ENCODE measurements at places on chromosomes 7 and 10.
A peak's percentile ranks its signal among the peaks of the same experiment; 100 is the strongest.

DNA sequence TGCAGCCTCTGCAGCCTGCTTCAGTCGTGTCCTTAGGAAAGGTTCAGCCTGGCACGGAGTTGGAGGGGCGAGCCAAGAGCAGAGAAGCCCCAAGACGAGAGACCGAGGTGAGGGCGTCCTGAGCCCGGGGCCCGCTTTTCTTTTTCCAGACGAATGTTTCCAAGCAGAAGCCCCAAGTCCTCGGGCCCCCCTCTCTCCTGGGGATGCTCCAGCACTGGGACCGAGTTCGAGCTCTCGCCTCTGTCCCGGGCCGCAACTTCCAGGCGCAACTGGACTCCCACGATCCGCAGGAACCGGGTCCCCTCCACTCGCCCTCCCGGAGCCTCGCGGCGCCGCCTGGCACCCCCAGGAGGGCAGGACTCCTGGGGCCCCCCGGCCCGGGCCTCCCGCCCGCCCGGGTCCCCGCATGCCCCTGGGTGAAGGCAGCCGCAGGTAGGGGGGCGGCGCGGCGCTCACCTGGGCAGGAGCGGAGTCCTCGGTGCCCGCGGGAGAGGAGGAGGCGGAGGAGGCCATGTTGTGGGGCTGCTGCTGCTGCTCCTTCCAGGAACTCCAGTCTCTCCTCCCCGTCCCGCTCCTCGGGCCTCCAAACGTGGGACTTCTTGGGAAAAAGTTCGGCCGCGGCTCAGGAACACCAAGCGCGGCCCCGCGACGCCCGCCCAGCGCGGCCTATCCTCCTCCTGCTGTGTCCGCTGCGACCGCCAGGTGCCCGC, 45.3 kb upstream of the CDK1 start:
- DNase-seq: peak; percentile 42

GRCh38 chr10:78657163-78657861, 411.5 kb upstream of the ZMIZ1 start:
- peak; percentile 64 for DNase-seq

- DNase-seq: no peak
Measured at GRCh38 chr10:104342941-104343411, 4.7 kb upstream of the ITPRIP start.

GRCh38 chr10:99912041-99912440, 97.7 kb downstream of the DNMBP start:
- no peak for DNase-seq

DNA sequence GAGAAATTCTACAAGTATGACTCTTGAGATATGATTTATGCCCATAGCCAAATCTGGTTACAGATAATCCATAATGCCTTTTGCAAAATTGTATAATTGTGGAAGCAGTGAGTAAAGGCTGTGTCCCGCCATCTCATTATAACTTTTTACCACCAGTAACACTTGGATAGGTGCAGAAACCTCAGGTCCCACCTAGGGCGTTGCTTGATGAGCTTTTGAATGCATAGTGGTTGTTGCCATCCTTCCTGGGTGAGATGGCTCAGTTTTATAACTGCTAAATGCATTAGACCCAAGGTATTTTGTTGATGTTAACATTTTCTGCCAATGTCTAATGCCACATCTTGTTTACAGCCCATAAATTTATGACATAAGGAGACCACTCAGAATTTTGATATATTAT, 42.9 kb downstream of the CFAP58 start:
- DNase-seq: no peak

DNA sequence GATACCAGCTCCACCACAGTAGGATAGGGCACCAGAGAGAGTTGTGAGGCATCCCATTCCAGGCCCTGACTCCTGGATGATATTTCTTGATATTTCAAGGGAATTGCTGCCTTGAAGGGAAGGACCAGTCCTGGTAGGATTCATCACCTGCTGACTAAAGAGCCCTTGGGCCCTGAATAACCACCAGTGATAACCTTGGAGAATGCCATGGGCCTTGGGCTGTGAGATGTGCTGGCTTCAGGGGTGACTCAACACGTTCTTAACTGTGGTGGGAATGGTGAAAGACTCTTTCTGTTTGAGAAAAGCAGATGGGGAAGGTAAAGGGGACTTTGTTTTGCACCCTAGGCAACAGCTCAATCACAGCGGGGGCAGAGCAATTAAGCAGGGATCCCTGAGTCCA, 21.4 kb upstream of the ASZ1 start:
- DNase-seq: no peak

- DNase-seq: no peak
Measured at GRCh38 chr10:2471811-2472210, 595.5 kb upstream of the PFKP start.

DNA sequence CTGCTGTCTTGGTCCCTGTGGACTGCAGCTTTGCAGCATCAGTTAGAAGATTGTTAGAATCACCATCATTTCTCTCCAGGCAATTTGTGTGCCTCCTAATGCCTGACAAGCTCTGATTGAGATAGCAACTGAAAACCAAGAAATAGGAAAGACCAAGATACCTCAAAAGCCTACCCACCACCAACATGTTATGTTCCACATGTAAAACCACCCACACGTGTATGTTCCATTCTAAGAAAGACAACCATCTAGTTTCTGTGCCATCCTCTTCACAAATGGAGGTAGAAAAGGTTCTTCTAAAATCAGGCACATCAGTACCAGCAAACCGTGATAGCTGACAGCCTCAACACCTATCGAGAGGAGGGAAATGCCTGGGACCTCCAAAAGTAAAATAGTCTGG, 46.9 kb downstream of the TASOR2 start:
- DNase-seq: no peak

DNA sequence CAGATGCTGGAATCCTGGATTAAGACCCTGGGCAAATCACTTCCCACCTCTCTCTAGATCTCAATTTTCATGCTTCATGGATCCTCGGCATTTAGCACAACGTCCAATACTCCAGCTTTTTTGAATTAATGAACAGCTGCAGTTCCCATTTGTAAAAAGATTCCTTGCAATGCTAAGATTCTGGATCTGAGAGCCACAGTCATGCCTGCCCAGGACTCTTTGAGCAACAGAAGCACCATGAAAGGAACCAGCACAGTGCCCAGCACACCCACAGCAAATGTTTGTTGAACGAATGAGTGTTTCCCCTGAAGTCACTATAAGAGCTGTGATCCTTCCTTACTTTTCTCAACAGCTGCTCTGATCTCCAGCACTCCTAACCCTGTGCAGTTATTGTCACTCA, 20.8 kb upstream of the DDIT4 start:
- DNase-seq: no peak

DNA sequence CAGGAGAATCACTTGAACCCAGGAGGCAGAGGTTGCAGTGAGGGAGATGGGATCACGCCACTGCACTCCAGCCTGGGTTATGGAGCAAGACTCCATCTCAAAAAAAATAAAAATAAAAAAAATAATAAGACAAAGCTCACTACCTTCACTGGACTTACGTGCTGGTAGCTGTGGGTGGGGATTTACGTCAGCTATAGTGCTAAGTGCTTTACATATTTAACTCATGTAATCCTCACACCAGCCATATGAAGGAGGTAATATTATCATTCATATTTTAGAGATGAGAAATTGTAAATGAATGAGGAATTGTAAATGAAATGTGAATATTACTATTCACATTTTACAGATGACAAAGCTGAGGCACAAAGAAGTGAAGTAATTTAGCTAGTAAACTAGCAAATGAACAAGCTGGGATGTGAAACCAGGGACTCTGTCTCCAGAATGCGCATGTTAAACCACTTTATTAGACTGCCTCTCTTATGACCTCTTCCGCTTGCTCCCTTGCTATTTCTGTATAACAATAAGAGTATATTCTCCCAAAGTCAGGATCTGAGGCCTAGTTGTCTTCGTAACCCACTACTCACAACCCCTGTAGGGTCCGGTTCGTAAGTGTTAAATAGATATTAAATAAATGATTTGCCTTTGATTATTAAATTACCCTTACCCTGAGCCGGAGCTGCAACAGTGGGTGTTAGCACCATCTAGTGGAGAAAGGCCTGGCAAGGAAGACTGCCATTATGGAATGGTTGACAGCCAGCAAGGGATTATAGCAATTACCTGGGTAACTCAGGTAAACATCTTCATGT, 70.2 kb downstream of the HTR7 start:
- peak; percentile 25 for DNase-seq

DNA sequence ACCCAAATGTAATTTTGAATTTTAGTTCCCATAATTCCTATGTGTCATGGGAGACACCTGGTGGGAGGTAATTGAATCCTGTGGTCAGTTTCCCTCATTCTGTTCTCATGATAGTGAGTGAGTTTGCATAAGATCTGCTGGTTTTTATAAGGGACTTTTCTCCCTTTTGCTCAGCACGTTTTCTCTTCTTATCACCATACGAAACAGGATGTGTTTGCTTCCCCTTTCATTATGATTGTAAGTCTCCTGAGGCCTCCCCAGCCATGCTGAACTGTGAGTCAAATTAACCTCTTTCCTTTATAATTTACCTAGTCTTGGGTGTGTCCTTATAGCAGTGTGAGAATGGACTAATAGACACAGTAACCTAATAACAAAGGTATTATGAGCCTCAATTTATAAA, 36.1 kb upstream of the ZNF736 start:
- no peak for DNase-seq

DNA sequence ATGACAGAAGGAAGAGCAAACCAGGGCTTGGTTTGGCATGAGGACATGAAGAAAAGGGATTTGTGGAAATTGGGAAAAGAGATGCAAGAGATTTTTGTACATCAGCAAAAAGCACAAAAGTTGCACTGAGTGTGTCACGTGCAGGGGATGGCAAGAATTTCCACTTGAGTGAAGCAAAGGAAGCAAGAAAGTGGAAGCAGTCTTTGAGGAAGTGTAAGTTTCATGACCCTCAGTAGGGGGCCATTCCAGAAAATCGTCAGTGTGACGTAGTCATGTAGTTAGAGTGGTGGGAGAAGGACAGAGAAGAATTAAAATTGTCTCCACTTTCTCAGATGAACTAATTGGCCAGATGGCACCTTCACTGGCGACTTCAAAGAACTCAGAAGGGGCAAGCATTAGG, 123.3 kb upstream of the FZD1 start:
- DNase-seq: no peak

DNA sequence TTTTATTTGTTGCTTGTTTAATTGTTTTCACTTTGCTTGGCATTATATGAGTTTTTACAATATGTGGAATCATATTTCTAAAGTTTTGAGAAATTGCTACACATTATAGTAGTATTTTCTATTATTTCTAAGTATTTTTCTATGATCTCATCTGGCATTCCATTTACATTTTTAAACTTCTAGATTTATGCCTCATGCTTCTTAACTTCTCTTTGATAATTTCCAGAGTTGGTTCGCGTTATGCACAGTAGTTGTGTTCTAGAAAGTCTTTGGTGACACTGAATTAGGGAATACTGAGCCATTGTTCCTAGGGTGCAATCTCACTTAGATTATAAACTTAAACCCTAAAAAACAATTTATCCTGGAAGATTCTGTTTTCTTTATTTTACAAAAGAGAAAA, 129.2 kb downstream of the GNAI1 start:
- DNase-seq: no peak

- DNase-seq: no peak
Measured at GRCh38 chr7:92824450-92824849, 11.9 kb downstream of the CDK6 start.

- DNase-seq: no peak
Measured at GRCh38 chr7:71612911-71613310, 481.0 kb downstream of the GALNT17 start.

DNA sequence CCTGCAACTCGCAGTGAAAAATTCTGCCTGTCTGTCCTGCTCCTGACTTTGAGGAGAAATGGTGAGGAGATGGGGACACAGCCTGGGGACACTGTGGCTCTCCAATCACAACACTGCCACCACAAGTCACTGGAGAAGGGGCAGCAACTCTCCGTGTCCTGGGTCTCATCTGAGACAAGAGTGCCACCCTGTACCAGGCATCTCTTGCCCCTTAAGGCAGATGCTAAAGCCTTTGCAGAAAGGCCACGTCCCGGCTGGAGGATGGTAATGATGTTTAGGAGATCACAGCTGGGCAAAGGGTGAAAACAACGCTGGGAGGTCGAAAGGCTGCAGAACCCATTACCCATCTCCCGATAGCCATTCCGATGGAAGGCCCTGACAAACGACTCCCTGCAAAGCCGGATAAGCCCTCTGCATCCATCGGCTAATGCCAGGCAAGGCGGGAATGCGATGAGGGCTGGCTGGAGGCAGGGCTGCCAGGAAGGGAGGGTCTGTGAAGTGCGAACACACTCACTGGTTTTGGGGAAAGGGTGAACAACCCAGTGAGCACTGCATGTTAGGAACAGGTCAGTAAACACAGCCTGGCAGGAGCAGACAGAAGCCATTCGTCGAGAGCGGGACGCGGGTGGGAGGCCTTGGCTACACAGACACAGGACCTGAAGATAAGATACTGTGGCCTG, 190.8 kb downstream of the ADARB2 start:
- no peak for DNase-seq

DNA sequence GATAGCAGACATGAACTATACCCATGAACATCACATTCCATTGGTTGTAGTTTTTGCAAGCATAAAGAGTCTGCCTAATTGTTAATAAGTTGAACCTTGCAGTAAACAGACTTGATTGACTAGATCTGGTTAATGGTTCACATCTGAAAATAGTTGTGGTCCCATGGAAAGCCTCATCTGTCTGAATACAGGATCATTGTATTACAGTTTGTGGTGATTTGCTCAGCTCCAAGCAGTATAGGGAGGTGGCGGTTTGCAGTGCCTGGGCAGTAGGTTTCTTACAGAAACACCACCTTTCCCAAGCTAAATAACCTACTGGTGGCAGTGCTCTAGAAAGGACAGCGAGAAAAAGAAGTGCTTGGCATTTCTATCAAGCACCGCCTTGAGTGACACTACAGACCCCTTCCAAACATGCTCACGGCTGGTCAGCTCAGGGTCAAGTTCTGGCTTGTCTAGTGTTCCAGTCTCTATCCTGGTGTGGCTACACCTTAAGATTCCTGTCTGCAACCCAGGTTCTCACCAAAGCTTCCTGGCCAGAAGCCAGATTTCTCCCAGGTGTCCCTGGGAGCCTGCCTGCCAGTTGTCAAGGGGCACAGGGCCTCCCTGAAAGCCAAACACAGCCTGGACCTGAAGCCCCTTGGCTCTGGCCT, 119.9 kb downstream of the FANK1 start:
- DNase-seq: no peak

DNA sequence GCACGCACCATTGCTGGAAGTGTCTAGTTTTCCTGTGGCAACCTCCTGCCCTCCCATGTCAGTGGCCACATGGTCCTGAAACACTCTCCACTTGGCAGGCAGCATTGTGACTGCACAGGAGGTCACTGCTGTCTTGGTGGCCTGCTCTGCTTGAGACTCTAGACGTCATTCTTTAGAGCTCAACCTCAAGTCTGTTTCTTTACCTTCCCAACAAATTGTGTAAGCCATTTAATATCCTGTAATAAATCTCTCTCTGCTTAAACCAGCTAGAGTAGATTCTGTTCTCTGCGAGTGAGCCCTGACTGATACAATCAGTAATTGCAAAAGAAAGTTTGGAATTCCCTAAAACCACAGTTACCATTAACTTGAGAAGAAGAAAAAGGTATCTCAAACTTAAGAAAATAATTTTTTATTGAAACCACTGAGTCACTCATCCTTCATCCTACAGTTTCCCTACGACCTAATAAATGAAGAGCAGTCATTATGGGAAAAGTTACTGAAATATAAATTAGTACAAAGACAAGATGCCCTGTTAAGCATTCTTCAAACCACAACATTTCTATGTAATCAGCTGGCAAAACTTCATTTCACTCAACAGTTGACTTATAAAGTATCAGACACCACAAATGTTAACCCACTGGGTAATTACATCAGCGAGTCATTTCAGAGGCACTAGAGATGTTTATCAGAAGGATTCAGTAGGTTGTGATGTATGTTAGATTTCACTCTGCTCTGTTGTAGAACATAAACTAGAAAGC, 18.0 kb downstream of the SLC25A13 start:
- no peak for DNase-seq
